ENCODE measurements at places on chromosomes 3 and 15.
A peak's percentile ranks its signal among the peaks of the same experiment; 100 is the strongest.

- DNase-seq = peak; percentile 51
Measured at GRCh38 chr15:90870354-90871138, 2.2 kb downstream of the FURIN start.

DNA sequence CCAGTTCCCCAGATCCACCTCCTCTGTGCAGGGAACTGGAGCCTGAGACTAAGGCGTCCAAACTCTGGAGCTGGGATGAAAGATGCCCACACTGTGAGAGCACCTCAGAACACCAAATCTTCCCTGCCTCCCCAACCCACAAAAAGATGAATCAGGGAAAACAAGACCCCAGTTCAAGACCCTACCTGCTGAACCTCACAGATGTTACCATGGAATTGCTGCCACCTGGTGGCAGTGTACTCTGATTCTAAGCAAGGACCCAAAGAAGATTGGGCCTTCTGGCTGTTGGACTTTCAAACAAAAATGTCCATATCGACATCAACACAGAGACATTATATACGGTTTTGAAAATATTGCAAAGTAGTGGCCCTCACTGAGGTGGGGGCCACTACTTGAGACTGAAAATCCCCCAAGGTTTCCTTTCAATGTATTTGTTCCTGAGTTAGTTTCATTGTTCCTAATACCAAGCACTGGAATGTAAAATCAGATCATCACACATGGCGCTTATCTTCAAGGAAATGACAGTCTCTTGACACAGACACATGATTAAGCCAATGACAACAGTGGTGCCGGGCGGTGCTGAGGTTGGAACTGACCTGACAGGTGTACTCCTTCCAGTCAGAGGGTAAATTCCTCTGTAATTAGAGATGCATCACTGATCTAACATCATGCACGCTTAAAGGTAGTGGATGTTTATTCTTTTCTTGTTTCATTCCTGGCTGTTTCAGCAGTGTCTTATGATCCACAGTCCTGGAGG, 67.6 kb downstream of the SLC6A11 start:
- DNase-seq = peak; percentile 29

GRCh38 chr3:112097378-112097777, 11.2 kb downstream of the C3orf52 start:
- DNase-seq = no peak

GRCh38 chr3:176587089-176587488, 610.2 kb downstream of the TBL1XR1 start:
- DNase-seq = no peak

GRCh38 chr3:157423337-157423736, 13.3 kb upstream of the PTX3 start:
- DNase-seq = no peak

DNA sequence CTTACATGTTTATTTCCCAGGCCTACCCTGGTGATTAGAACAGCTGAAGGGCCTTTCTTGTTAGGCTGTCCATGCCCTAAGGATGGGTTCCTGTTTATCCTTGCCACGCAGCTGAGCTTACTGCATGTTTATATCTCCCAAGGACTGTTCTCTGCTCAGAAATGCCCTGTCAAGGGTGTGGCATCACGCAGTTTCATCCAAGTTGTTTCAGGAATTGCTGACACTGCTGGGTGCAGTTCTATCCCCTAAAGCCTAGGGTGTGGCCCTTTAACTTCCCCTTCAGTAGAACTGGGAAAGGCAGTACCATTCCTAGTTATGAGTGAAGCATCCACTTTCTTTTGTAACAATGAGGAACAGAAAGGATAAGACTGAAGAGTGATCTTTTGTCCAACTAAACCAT, 5.0 kb downstream of the ELL3 start:
- DNase-seq = no peak

GRCh38 chr15:73964736-73965093, 27.4 kb downstream of the STOML1 start:
- DNase-seq = peak; percentile 90

GRCh38 chr15:92322566-92323355, 70.9 kb upstream of the ST8SIA2 start:
- DNase-seq = no peak

DNA sequence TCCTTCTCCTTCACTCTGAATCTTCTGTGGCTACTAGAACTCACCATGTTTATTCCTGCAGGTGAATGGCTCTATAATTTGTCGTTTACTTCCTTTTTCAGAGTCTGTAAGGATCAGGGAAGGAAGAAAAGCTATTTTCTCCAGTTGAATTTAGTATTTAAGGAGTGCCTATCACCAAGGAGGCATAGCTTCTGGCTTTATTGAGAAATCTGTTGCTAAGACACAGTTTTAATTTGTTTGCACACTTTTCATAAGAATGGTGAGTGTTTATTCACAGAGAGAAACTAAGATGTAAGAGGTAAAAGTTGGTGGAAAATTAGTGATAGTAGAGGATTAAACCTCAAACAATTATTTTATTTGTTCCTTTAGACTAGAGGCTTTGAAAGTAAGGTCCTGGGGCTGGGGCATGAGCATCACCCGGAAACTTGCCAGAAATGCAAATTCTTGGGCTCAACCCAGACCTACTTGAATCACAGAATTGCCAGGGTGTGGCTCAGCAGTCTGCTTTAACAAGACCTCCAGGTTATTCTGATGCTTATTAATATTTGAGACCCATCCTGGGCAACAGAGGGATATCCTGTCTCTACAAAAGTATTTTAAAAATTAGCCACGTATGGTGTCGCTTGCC, 461.3 kb downstream of the AGBL1 start:
- no peak for DNase-seq

DNA sequence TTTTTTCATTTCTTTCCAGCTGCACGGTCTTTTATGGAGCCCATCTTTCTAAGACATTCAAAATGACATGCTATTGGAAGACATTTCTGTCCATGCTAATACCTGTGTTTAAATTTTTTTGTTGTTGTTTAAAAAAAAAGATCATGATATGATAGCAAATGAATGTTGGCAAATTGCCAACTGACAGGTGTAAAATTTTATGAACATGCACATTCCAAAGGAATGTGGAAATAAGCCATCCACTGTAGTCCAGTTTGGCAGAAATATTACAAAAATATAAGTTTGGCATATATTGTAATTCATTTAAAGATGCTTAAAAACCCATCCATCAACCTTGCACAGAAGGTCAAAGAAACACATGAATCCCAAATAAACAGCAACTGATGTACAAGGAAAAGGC, 75.6 kb upstream of the WNT5A start:
- DNase-seq = no peak

Data from Jurkat, Clone E6-1 (cell line).